Stimulated activated CD4-positive, alpha-beta T cell treated with anti-CD3 and anti-CD28 coated beads, TNF-alpha, amount 100 ng/mL, for 4 hours (primary cell): ENCODE measurements at places on chromosomes 1 and 21.
A peak's percentile ranks its signal among the peaks of the same experiment; 100 is the strongest.

DNA sequence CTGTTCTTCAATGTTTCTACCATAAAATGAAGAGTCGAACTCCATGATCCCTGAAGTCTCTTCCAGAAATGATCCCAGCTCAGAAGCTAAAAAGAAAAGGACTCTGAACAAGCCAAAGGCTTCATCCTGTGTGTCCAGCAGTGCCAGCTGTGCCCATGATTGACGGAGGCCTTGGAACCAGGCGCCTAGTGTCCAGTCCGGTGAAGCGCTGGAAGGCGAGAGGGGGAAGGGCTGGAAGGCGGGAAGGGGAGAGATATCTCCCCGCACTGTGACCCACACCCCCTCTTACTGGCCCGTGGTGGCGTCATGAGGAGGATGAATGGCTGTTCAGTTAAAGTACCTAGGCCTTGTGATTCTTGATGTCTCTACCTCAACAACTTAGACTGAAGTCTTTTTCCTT is 10.4 kb upstream of the PLEKHA6 start:
- no peak for DNase-seq

GRCh38 chr1:6602669-6603237 is at the start of gene KLHL21:
Gene KLHL21 (minus strand): TSS chr1:6602869. CDS start chr1:6602817, 52 bp downstream.
- peak; percentile 84 for DNase-seq

GRCh38 chr1:218365226-218365999 is 20.3 kb downstream of the TGFB2 start:
- DNase-seq: no peak

DNA sequence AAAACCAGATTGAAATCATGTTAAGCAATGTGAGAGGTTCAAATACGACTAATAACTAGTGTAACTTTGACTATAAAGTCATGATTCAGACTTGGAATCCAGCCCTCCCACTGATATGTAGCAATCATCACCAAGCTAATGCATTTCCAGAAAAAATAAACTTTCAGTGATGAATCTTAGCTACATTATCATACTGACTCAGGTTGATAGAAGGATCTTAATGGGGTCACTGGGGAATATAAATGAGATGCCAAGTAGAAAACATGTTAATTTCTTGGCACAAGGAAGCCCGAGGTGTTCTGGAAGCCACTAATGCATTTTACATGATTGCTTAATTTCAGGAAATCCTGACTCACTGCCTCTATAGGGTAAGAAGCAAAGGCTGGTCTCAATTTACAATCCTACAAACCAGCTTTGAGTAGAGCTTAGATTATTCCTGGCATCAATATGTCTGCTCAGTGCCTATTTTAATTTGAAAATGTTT is 67.7 kb downstream of the SELENOF start:
- DNase-seq: no peak

- no peak for DNase-seq
These were observed 2.3 kb upstream of the LYPLAL1 start for GRCh38 chr1:219171192-219171935.

- no peak for DNase-seq
These were observed 30.5 kb downstream of the TBCE start for GRCh38 chr1:235397733-235398132.

- DNase-seq: no peak
These were observed 46.5 kb downstream of the PSMG1 start for GRCh38 chr21:39136711-39137110.

- DNase-seq: no peak
These were observed 36.8 kb upstream of the KIF1B start for GRCh38 chr1:10173582-10173981.

DNA sequence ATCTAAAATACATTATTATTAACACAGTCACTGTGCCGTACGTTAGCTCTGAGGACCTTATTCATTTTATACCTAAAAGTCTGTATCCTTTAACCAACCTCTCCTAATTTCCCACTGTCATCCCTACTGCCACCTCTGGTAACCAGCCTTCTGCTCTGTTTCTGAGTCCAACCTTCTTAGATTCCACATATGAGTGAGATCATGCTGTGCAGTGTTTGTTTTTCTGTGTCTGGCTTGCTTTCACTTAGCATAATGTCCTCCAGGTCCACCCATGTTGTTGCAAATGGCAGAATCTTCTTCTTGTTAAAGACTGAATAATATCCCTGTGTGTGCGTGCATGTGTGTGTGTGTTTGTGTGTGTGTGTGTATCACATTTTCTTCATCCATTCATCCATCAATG is 64.2 kb downstream of the ETS2 start:
- no peak for DNase-seq

DNA sequence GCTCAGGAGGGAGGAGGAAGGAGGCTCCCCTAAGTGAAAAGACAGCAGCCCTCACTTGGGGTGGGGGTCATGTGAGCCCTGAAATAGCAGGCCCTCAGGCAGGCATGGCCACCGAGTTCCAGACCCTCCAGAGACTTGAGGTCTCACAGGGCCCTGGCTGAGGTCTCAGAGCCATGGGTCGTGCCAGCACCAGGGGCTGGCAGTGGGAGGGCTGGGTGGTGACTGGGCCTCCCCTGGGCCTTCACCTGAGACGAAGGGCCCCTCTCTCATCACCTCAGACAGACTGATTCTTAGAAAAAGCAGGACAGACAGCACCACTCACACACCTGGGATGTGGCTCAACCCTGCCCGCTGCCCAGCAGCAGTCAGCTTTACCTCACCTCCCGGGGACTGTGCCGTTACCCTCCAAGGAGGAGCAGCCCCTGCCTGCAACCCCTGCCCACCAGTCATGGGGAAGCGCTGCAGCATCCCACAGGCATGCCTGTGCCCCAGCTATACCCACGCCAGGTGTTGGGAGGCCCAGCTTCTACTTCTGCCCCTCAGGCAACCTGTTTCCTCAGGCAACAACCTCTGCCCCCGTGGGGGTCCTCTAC is 42.6 kb upstream of the LRP8 start:
- no peak for DNase-seq

- peak; percentile 40 for DNase-seq
These were observed 1.1 kb downstream of the PIK3CD start for GRCh38 chr1:9652379-9653209.

GRCh38 chr1:209406595-209406994 is 176.9 kb upstream of the CAMK1G start:
- no peak for DNase-seq

DNA sequence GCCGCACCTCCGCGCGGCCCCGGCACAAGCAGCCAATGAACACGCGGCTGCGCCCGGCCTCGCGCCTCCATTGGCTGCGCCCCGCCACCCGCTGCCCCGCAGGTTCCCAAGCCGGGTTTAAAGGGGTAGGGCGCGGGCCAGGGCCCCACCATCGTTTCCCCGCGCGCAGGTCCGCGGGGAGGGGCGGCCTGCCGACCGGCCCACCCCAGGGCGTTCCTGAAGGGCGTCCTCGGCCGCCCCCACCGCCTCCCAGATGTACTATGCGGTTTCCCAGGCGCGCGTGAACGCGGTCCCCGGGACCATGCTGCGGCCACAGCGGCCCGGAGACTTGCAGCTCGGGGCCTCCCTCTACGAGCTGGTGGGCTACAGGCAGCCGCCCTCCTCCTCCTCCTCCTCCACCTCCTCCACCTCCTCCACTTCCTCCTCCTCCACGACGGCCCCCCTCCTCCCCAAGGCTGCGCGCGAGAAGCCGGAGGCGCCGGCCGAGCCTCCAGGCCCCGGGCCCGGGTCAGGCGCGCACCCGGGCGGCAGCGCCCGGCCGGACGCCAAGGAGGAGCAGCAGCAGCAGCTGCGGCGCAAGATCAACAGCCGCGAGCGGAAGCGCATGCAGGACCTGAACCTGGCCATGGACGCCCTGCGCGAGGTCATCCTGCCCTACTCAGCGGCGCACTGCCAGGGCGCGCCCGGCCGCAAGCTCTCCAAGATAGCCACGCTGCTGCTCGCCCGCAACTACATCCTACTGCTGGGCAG is at the start of gene OLIG1:
TSS of gene OLIG1 (plus strand) at position 148 of the 750 bp plus-strand sequence. CDS start at position 254, 106 bp downstream.
- DNase-seq: no peak

DNA sequence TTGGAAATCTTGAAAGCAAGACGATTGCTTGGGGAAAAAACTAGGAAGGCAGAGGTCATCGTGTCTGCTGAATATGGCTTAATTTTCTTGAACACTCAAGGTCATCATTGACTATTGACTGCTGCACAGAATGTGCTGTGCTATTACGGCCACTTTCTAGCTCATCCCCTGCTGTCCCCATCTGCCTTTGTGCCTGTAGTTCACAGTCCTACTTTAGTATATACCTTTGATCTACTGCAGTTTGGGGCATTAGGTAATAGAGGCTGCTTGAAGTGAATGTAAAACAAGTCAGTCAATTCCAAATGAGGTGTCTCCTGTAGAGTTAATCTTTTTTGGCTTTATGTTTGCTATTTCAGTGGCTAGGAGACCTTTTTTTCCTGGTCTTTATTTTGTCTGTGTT is 8.3 kb downstream of the RAB4A start:
- no peak for DNase-seq

DNA sequence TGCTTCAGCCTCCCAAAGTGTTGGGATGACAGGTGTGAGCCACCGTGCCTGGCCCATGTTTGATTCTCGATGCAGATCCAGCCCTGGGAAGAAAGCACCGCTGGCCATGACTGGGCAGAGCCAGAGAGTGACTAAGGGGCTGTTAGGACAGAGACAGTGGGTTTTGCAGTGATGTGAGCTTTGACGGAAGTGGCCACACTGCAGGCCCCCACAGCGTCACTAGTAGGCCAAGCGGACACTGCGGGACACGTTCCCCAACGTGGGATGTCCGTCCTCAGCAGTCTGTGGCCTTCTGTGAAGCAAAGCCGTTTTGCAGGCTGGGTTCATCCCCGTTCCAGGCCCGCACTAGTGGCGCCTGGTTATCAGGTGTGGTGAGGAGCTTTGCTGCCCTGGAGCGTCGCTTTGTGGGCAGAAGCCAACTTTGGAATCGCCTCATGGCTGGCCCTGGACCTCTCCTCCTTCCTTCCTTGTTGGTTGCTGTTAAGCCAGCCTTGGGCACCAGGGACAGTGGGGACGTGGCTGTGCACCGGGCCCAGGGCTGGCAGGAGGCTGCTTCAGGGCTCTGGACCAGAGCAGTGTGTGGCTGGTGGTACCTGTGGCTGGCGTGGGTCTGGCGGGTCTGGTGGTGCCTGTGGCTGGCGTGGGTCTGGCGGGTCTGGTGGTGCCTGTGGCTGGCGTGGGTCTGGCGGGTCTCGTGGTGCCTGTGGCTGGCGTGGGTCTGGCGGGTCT is 41.2 kb downstream of the SKI start:
- no peak for DNase-seq

DNA sequence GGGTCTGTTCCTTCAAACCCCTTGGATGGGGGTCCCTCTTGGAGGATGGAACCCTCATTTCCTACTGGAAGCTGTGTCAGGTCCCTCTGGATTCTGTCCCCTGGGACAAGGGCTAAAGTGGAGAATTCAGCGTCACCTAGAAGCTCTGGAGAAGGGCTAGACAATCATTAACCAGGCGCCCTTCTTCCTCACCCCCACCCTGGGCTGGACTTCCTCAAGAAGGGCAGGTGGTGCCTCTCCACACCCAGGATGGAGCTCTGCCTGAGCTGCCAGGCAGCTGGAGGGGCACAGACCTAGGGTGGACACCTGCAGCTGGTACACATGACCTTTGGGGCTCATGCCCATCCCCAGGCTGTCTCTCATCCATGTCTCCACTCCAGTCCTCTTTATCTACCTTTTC is 3.6 kb downstream of the CELF3 start:
- no peak for DNase-seq

GRCh38 chr1:199861020-199861795 is 166.3 kb upstream of the NR5A2 start:
- no peak for DNase-seq

DNA sequence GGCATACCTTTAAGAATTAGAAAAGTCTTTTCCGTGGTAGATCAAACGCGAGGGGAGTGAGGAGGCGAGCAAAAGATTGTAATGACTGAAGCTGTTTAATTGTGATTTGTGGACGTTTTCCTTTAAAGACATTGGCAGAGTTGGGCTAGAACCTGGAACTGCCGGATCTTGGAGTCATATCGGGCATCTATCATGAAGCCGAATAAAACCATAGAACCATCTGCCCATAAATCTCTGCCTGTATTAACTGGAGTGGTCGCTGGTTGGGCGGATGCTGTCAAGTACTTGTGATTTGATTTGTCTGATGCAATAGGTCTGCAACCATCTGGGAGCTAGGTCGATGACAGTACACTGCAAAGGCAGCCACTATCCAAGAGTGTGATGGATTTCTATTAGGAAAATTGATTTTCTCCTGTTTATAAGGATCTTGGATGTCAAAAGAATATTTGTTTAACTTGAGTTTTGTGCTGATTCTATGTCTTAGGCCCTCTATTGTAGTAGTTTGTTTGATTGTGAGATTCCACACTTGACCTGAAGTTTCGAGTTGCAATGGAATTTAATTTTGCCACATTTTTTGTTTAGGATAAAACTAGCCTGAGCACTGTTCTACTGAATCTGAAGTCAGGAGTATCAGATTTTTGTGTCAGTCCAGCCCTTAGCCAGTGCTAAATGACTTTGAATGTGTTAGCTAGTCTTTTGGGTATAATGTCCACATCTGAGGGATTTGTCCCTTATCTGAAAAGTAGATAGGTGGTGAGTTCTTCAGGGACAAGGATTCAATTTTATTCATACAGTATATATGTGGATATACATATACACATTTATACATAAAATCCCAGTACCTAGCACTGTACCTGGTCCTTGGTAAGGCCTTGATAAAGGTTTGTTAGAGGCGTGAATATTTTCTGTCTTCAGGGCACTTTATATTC is 1.2 kb downstream of the SARS1 start:
- DNase-seq: no peak

DNA sequence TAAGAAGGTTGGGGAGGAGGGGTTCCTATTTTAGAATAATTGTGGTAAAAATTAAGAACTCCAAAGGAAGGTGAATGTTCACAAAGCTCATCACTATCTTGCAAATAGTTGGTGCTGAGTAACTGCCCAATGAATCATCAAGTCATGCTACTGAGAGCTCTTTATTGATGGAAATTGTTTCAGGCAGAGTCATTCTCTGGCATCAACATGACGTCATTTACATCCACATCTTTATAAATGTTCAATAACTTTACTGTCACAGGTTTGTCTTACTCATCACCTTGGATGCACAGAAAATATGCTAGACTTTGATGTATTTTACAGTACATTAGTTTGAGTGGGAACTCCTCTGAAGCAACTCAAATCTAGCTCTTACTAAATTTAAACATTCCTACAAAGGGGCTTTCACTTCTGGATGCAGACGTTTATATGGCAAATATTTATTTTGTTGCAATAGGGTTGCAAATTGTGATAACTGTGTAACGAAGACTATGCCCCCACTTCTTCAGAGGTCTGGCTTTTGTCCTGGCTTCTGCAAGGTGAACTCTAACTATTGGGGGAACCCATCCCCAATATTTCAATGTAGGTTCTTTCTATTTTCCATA is 273.7 kb upstream of the AJAP1 start:
- DNase-seq: no peak

- no peak for DNase-seq
These were observed 161.5 kb downstream of the ADSS2 start for GRCh38 chr1:244289991-244290785.

GRCh38 chr1:44014365-44015104 is 16.7 kb downstream of the SLC6A9 start:
- DNase-seq: no peak

GRCh38 chr21:25422610-25423608 is 184.4 kb downstream of the MRPL39 start:
- no peak for DNase-seq

DNA sequence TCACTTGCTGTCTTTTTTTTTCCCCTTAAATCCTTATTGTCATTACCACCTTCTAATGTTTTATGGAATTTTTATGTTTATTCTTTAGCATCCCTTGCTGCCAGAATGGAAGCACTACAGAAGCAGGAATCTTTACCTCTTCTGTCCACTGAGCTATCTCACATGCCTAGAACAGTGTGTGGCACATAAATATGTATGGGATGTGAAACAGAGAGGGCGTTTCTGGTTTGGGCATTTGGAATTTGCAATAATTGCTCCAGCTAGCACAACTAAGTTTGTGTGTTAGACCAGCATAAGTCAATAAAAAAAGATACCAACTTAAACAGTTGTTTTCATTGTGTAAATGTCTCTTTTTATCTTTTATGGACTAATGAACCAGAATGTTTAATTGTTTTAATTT is 330.8 kb downstream of the DISC1 start:
- no peak for DNase-seq
